ENCODE measurements at places on chromosomes 7 and 10.

GRCh38 chr7:85659364-85659763, 472.5 kb upstream of the SEMA3D start:
- DNase-seq = no peak

DNA sequence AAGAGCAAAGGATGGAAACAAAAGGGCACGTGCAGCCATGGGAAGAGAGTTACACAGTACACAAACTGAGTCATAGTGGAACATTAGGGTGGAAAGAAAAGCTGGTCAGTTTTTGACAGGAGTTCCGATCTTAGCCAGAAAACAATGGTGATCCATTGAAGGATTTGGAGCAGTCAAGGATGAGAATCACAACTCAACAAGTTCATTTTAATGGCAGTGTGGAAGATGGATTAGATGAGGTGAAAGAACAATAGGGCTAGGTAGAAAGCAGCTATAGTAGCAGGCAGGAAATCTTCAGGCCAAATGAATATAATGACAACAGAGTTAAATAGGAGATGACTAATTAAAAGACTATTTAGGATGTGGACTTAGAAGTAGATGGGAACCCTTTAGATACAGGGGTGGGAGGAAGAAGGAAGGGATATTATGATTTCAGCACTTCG, 136.3 kb downstream of the DOCK4 start:
- DNase-seq = no peak

DNA sequence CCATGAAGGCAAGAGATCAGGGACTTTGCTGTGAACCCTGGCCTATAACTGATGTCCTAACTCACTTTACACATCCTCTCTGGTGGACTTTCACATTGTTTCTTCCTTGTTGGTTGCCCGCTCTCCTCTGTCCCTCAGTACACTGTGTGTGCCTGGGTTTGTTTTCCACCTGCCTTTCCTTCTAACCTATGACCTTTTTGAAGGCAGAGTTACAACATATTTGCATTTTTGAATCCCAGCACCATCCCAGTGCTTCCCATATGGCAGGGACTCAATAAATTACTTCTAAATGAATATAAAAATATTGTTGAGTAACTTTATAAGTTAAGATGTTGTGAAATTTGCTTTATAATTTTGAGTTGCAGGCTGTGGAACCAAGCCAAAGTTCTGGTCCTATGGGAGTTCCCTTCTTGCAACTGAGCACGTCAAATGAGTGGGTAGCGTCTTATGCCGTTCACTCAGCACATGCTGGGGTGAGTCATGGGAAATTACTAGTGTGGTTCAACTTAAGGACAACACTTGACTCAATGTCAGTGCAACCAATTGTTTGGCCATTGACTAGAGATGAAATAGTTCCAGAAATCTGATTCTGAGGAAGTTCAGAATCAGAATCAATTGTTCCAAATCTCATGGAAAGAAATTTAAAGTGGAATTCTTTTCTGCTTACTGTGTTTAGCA, 250.9 kb downstream of the TWIST1 start:
- DNase-seq = no peak

DNA sequence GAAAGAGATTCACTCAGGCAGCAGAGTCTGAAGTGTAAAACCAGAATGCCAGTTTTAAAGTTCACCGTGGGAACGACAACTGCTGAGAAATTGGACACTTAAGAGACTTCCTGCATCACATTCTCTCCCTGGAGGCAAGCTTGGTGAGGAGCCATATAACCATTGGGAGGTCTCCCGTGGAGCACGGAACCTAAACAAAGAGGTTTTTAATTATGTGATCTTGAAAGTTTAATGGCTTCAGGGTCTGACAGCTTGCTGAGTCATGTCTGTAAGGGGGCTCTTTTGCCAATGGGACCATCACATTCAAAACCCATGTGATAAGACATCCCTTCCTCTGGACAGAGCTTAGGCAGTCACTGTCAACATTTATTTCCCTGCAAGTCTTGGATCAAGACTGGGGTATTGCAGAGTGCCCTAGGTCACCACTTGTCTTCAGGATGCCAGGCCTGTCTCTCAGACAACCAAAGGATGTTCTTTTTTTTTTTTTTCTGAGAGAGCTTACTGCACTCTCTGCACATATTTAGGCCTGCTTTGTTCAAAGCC, 674.4 kb downstream of the TYW1 start:
- no peak for DNase-seq

DNA sequence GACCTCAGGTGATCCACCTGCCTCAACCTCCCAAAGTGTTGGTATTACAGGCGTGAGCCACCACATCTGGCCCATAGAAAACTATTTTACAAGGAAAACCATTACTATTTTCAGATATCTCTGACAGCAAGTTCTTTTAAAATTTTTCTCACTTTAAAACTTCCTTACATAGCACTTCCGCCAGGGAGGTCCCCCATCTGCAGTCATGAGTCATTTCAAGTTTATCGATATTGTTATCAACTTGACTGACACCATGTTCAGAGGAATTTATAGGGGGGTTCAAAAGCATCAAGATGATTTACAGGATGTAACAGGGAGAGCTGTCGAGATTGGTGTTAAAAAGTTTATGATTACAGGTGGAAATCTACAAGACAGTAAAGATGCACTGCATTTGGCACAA, 88.8 kb downstream of the NRBF2 start:
- no peak for DNase-seq

DNA sequence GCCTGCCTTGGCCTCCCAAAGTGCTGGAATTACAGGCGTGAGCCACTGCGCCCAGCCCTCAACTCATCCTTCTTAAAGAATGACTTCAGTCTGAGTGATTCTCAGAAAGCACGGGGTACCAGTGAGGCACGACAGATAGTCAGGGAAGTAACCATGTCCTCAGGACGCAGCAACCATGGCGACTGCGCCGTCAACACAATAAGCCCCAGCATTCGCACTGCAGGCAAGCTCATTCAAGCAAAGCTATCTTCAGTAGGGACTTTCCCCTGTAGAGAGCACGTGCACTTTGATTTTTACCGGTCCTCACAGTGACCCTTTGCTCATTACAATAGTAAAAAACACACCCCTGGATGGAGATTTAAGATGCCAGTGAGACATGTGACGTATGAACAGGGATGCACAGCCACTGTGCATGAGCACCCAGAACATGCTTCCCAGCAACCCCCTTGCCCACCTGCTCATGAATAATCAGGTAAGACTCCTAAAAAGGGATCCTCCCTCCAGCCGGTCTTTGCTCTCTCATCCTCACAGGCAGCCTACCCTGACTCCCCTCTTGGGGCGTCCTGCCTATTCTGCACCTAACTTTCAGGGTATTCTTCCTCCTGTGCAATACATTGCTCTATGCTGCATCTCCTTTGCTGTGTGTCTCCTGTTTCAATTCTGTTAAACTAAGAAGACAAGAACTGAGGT, 9.1 kb downstream of the WDR86 start:
- no peak for DNase-seq

DNA sequence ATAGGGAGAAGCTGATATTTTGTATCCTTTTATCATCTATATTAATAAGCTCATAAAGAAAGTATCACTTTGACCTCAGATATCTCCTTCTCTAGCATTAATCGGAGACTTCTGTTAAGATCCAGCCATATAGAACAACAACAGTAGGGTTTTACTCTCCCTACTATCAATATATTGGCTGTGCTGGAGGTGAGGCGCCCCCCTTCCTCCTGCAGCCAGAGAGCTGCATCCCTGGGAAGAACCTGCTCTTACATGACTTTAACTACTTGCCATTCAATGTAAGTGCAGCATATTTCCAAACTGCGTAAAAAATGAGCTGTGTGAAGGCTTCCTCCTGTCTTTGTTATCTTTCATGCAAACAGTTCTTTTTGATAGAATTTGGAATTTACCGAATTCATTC, 247.8 kb downstream of the SDK1 start:
- DNase-seq = no peak

DNA sequence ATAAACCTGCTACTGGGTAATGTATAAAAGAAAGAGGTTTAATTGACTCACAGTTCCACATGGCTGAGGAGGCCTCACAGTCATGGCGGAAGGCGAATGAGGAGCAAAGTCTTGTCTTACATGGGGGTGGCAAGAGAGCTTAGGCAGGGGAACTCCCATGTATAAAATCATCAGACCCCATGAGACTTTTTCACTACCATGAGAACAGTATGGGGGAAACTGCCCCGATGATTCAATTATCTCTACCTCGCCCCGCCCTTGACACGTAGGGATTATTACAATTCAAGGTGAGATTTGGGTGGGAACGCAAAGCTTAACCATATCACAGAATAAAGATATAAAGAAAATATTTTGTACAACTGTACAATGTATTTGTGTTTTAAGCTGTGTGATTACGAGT, 39.4 kb upstream of the PLCE1 start:
- no peak for DNase-seq

GRCh38 chr10:73433538-73433867, at the start of gene MSS51:
Gene MSS51 (minus strand): TSS chr10:73433561. CDS start chr10:73428284, 5,277 bp downstream.
- DNase-seq = no peak

GRCh38 chr7:116527521-116527920, 2.7 kb downstream of the CAV1 start:
- DNase-seq = no peak

DNA sequence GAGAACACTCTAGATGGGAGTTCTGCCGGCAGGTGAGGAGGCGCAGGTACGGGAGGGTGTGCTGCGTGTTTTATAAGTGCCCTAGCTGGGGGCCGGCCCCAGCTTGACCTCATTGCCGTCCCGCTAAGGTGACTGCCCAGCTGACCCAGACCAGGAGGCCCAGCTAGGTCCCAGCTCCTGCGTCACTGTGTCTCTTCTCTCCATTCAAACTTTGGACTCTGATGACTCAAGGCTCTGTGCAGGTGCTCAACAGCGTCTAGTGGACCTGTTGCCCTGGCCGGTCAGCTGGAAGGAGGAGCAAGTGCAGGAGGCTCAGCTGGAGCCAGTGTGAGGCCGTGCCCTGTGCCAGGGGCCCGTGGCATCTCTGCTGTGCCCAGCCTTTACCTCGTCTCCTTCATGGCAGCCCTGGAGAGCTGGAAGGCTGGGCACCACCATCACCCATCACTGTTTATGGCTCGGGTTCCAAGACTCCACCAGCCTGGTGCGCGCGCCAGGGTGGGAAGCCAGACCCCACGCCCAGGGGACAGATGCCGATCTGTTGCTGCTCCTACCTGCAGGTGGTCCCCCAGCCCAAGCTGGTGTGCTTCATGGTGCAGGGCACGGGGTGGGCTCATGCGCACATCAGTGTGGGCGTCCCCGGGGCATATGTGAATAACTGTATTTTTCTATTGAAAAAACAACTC, 14.6 kb downstream of the LHPP start:
- DNase-seq = no peak

DNA sequence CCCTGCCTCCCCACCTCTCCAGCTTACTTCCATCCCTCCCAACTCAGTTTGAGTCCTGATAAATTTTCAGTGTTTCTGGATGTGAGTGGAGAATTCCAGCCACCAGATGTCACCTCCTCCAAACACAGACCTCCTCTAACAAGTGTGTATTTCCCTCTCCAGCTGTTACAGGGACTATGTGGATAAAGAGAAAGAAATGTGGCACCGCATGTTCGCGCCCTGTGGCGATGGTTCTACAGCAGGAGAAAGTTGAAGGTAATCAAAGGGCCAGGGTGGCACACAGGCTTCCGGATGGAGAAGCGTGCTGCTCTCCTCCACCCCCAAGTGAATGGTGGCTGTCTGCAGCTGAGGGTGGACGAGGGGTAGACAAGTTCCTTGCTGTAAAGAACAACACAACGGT, 14.7 kb downstream of the FKBP6 start:
- DNase-seq = no peak

DNA sequence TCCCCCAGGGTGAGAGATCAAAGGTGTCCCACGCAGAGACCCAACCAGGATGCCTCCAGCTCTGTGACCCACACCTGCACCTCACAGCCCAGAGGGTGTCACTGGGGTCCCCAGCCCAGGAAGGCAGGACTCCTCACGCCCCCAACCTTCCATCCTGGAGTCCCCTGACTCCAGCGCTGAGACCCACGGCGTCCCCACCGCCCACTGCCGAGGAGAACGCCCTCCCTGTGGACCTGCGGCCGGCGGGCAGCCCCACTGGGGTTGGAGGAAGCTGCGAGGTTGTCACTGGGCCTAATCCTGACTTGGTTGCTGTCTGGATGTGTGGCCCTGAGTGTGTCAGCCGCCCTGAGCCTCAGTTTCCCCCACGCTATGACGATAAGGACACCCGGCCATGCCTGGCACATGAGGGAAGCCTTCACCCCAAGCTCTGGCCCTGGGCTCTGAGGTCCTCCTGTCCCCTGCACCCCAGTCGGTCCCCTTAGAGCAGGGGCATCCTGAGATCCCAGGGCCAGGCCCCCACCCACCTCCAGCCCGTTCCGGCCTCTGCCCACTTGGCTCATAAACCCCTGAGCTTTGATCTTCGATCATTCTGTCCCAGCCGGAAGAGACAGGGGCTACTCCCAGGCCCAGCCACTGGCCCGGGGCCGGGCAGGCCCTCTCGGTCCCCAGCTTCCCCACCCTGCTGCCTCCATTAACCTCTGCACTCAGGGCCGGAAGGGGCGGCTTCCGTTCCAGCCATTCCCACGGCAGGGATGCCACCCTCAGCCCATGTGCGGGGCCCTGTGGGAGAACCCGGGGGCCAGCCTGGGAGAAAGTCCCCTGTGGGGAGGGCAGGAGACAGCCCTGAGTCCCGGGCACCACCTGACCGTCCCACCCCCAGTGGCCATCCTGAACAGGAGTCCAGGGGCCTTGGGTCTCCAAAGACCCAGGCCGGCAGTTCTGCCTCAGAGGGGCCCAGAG, 113.2 kb downstream of the MICALL2 start:
- no peak for DNase-seq

DNA sequence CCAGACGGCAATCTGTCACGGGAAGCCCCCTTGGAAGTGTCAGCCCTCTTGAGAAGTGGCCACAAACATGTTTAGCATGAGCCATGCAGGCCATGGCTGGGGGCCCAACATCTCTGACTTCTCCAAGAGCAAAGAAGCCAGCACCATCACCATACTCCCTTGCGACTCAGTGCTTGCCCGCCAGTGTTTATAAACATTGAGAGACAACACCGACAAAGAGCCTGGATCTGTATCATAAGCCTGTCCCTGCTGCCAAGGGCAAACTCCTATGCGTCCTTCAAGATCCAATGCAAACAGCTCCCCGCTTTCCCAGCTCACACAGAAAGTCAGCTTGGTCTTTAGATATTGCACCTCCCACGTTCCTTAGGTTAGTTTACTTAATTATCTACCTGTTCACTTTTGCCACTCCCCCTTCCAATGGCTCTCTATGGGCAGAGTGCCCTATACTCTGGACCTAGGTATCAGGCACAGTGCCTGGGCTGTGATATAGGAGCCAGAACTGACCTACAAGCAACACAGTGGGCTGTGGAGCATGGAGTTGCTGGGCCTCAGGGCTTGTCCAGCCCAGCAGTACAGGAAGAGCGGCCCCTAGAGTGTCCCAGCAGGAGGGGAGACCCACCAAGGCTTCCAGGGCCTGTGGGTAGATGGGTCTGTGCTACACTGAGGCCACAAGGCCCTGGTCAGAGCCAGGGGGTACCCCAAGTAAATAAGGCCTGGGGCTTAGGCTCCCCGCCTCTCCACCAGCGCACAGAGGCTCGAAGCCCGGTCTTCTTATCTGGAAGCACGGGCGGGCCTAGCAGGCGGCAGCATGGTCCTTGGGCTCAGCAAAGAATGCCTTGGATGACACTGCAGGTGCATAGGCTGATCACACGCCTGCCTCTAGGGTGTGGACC, 37.7 kb downstream of the CAMK2B start:
- peak; percentile 9 for DNase-seq

GRCh38 chr10:19889256-19889655, 73.0 kb downstream of the PLXDC2 start:
- DNase-seq = no peak

Data from activated T-cell treated with anti-CD3 and anti-CD28 coated beads, Interleukin-2, amount 50 U/mL, for 48 hours (primary cell).